ENCODE measurements at places on chromosomes 4 and X.

DNA sequence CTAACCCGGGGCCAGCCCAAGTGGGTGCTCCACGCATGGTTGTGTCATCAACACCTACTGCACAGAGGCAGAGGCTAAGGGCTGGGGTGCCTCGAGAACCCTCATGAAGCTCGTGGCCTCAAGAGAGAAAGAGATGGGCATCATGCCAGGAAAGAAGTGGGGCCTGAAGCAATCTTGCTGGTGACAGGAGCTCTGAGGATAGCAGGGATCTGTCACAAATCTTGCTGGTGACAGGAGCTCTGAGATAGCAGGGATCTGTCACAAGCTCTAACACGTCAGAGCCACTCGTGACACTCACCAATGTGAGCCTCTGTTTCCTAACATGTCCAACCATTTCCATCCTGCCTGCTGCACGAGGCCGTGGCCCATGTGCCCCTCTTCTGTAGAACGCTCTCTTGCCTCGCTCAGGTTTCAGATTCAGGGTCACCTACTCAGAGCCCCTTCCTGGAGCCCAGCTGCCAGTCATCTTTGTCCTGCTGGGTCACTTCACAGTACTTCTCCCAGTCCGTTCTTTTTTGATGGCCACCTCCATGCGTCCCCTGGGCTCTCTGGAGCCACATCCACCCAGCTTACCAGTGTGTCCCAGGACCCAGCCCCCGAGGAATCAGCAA, 21.1 kb downstream of the PNMA6E start:
- DNase-seq: peak; percentile 33

DNA sequence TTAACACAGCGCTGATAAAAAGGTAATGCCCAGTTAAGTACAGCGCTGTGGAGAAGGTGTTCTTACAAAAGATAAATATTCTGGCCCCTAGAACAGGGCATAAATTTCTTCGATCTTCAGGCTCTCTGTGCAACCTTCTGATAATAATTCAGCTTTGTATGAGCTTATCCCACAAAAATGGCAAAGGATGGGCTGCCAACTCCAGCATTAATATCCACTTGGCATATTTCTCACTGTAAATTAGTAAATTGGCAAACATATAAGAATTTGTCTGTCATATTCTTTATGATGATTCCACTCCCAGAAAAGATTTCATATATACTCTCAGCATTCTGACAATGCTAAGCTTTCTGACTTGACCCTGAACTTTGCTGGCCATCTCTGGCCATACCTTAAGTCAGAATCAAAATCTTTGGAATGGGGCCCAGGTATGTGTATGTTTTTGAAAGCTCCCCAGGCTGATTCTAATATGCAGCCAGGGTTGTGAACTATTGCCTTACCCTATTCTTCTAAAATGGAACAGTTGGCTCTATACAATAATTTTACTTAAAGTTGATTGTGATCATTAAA, 134.8 kb downstream of the FRYL start:
- no peak for DNase-seq

GRCh38 chr4:168812806-168813205, 197.2 kb downstream of the CBR4 start:
- no peak for DNase-seq

DNA sequence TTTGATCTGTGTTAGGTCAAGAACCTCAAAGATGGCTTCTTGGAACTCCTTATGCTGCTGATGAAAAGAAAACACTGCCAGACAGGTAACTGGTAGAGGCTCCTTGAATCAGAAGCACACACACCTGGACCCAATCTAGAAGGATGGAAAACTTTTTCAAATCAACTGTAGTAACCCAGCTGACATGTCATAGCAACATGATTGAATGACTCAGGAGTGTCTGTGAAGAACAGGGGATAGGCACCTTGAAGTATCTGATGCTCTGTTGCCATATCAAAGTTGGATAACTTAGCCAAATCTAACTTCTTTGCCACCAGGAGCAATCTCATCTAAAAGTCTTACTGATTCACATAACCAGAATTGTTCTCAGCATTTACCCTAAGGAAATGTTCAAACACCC, 98.8 kb downstream of the ELOVL6 start:
- no peak for DNase-seq

DNA sequence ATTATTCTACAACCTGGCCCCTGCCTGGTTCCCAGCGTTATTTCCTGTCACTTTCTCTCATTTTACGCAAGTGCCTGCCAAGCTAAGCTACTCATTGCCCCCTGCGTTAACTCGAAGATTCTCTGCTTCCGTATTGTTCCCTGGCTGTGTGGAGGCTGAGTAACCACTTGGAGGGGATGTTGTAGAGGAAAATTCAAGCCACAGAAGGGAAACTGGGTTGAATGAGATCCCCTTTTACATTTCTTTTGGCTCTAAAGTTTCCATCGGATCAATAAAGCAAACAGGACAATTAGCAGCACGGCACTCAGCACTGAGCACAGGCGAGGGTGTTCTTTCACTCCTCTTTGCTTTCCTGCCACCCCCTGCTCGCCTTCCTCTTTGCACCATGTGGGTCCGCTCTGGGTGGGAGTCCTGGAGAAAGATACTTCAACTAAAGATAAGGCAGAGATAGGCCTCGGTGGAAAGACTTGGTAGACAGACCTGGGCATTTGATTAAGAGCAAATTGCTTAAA, 4.2 kb upstream of the TMSB4X start:
- no peak for DNase-seq

GRCh38 chr4:163440040-163440439, 33.5 kb downstream of the TKTL2 start:
- DNase-seq: no peak

GRCh38 chr4:122552898-122553297, 68.0 kb downstream of the IL21 start:
- no peak for DNase-seq

GRCh38 chr4:87025614-87026041, 90.8 kb downstream of the AFF1 start:
- no peak for DNase-seq

DNA sequence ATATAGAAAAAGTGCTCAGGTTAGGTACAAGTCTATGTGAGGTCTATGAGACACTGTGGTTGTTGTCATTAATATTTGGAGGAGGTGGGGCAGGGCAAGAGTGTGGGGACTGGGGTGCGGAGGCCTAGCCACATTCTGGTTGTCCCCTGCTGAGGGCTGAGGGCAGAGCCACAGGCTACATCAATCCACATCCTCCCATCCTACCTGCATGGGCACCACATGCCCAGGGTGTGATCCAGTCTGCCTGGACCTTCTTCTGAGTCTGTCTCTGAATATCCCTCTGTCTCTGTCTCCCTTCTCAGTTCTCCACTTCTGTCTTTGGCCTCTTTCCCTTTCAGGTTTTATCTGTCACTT, 1.2 kb upstream of the GATA1 start:
- DNase-seq: peak; percentile 48

- peak; percentile 51 for DNase-seq
Observed at GRCh38 chrX:154827194-154828015, 7.1 kb downstream of the SMIM9 start.

DNA sequence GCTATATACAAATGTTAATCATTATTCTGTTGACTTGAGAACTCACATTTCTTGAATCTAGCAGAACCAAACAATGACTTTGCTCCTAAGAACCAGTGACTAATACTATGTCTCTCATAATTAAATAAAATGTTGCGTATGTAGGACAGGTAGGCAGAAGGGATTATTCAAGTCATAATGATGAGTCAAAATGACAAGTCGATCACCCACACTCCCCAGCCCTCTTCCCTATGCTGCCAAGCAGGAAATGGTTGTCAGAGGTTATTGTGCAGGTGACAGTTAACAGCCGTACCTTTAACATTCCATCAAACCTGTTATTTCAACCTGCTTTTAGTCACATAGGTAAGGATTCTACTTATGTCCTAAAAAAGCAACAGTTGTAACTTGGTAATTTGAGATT, 22.0 kb upstream of the STK26 start:
- no peak for DNase-seq

DNA sequence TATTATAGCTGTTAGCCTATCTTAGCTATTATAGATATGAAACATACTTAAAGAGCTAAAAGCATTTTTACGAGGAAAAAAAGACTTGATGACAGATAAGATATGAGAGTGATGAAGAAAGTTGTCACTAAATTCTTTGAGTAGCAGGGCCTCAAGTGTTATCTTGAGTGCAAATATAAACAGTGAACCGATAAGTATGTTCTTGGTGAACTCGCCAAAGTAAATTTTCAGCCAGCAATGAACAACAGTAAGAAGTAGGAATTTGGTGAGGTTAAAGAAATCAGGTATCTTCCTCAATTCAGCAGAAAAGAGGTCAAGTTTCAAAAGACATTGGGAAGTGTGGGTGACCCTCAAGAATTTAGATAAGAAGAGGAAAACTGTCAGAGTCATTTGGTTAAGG, 471.8 kb upstream of the FTHL17 start:
- DNase-seq: no peak

- no peak for DNase-seq
Observed at GRCh38 chr4:52984462-52984881, 122.4 kb downstream of the RASL11B start.

- no peak for DNase-seq
Observed at GRCh38 chrX:149469406-149469805, 35.7 kb downstream of the IDS start.

GRCh38 chrX:40098264-40099054, 701 bp upstream of the BCOR start:
- DNase-seq: peak; percentile 77

- DNase-seq: no peak
Observed at GRCh38 chr4:26173619-26174018, 147.2 kb upstream of the RBPJ start.

- no peak for DNase-seq
Observed at GRCh38 chrX:3129256-3129655, 88.0 kb downstream of the ARSF start.

- DNase-seq: no peak
Observed at GRCh38 chr4:80529026-80529425, 193.5 kb downstream of the CFAP299 start.

DNA sequence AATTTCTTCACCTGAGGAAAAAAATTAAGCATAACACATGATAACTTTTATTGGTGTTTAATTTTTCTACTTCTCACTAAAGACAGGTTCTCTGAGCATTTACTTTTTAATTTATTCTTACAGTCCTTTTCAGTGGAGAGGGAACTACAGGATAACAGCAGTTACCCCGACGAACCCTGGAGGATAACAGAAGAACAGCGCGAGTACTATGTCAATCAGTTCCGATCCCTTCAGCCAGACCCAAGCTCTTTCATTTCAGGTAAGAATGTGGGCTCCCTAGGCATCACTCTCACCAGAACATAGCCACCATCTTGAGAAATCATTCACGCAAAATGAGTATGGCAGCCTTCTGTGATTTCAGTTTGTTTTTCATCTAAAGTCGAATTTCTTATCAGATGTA, 100.8 kb downstream of the REPS2 start:
- no peak for DNase-seq

GRCh38 chr4:15003401-15003890, 1.2 kb downstream of the CPEB2 start:
- peak; percentile 60 for DNase-seq

DNA sequence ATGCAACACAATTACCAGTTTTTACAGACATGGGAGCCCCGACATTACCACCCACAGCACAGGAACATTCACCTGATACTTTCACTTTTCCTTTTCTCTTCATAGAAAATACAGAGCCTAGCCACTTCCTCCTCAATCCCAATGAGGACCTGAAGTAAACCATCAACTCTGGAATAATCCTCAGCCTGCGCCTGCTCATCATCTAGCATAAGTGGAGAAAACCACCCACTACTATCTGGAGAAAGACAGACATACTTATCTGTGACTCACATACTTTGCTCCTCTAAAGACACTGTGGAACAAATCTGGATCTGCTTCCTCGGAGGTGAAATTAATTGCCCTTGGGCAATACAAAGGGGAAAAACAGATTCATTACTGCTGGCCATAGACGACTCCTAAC, 47.8 kb downstream of the ZCCHC13 start:
- DNase-seq: peak; percentile 89

- peak; percentile 92 for DNase-seq
Observed at GRCh38 chrX:107716816-107717700, 58.5 kb downstream of the TSC22D3 start.

DNA sequence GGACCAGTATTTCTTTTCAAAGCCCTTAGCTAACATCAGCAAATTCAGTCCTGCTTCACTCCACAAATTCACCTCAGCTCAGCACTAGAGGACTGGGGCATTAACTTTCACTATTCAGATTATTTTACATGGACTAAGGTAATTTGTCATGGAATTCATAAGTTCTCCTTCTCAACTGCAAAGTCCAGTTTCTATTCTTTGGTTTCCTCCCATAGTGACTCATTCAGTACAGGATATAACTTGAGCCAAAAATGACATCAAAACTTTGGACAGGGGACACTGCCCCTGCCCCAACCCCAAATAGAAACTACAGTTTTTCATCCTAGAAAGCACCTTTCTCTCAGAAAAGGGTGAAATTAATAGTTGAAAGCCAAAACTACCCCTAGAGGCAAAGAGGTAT, 52.7 kb downstream of the COX7B2 start:
- peak; percentile 18 for DNase-seq

DNA sequence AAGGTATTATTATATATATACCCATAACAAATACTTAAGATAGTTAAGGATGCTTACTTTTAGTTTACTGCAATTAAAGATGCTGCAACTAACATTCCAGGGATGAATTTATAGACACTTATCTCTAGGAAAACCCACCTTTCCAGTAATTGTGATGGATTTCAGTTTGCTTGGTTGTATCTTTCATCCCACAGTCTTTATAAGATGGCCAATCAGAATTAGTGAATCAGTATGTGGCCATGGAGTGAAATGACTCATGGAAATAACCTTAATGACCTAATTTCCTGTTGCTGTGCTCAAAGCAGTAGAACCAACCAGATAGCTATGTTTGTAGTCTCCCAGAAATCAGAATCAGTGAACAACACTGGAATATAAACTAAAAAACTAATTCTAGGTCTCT, 26.4 kb downstream of the MOSPD2 start:
- DNase-seq: peak; percentile 9

DNA sequence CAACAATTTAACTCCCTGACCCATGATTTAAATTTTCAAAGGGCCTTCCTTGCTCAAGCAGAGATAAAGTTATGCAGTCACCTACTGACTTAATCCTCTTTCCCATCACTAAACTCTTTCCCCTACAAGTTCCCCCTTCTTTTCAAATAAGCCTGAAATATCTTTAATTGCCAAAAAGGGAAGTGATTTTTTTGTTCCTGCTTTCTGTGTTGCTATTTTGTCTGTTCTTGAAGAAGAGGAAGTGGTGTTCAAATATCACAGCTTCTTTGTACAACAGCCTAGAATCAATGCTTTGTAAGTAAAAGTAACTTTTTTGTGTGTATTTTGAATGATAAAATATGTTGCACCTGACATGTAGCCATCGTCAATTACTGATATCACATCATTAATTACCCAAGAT, 595.9 kb downstream of the CENPC start:
- peak; percentile 83 for DNase-seq

- no peak for DNase-seq
Observed at GRCh38 chr4:7197910-7198309, 5.6 kb downstream of the SORCS2 start.

Data from OCI-M1 (cell line).